ENCODE measurements at places on chromosomes 7 and 10.

DNA sequence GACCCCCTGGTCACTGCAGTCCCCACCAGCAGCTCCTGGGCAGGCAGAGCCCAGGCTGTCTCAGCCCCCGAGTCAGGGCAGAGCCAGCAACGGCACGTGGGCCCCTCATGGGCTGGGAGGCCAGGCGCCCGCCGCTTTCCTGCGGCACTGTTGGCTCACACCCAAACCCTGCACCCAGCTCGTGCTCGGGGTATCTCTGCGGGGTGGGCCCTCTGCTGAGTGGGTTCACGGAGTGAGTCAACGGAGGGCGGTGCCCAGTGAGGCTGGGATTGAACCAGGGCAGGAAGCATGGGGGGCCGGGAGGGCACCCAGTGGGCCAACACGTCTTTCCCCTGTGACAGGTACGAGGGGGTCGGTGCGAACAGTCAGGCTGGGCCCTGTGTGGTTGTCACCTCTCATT, 28.9 kb downstream of the ADAP1 start:
- DNase-seq: peak; percentile 77

DNA sequence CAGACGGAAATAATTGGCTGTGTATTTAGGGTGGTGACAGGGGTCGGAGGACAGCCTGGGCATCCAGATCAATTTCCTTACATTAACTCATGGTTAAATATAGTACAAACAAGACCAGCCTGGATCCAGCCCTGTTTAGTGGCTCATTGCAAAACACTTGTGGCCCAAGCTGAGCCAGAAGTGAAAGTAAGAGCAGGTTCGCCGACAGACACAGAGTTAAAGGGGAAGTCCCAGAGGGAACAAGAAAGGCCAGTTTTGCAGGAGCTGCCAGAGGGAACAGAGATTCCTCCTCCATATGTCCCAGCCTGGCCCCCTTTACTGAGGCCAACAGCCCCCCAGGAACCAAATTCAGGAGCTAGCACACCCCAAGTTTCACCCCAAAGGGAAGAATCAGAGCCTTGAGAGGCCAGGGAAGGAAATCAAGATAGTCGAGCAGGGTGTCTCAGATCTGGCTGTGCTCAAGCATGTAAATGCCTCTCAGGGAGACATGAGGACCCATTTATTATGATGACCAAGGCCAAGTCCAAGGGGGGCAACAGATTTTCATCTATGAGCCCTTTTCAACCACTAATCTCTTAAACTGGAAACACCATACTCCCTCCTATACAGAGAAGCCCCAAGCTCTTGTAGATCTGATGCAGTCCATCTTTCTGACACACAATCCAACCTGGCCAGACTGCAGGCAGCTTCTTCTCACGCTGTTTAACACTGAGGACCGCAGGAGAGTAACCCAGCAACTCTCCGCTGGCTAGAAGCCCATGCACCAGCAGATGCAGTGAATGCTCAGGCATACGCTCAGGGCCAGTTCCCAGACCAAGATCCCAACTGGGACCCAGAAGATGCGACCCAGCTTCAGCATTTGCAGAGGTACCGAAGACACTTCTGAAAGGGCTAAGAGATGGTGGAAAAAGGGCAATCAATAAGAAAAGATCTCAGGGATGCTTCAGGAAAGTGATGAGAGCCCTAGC, 15.9 kb upstream of the ADCK2 start:
- DNase-seq: peak; percentile 66

GRCh38 chr7:101126651-101127459, at the start of gene SERPINE1:
TSS of gene SERPINE1 (plus strand) at chr7:101127104. CDS start at chr7:101128394, 1,290 bp downstream.
- DNase-seq: peak; percentile 95

GRCh38 chr10:11307937-11308336, 290.3 kb downstream of the CELF2 start:
- DNase-seq: no peak

GRCh38 chr7:108419961-108420908, 36.0 kb downstream of the NRCAM start:
- no peak for DNase-seq

GRCh38 chr10:32056136-32057035, at the start of gene KIF5B:
TSS of gene KIF5B (minus strand) at chr10:32056425. CDS start at chr10:32055973, 452 bp downstream.
- DNase-seq: peak; percentile 93

DNA sequence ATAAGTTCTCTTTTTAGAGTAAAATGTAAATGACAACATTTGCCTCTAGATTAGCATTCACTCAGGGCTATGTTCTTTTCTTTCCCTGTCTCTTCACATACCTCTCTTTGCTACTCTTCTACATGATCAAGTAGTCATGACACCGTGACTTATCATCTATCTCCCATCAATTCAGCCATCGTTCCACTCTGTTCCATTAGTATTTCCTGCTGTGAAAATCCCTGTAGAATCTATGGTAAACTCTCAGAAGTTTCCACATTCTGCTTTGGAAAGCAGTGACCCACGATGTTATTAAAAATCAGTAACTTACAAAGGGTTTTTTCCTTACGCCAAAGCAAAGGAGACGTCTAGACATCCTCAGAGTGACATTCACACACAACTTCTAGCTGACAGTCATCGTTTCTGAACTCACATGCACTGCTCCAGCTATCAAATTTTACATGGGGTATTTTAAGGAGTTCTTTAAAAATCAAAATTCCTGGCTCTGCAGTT, 135.6 kb downstream of the SEMA3C start:
- no peak for DNase-seq

GRCh38 chr7:69932034-69932628, 333.9 kb downstream of the AUTS2 start:
- no peak for DNase-seq

- no peak for DNase-seq
Measured at GRCh38 chr10:27134371-27134770, 19.8 kb downstream of the YME1L1 start.

DNA sequence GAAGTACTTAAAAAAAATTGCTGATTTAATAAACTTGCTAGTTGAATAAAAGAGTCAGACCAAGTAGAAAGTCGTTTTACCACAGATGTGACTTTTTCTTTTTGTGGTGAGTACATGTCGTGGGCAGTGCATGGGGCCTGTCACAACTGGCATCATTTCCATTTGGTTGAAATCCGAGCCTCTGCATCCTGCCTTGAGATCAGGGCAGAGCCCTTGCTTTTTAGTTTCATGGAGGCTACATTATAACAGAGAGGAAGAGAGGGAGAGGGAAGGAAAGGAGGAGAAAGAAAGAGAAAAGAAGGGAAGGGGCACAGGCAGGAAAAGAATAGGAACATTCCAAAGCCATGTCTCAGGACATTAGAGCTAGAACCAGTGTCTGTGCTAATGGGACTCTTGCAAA, 20.4 kb upstream of the INSYN2A start:
- DNase-seq: no peak

DNA sequence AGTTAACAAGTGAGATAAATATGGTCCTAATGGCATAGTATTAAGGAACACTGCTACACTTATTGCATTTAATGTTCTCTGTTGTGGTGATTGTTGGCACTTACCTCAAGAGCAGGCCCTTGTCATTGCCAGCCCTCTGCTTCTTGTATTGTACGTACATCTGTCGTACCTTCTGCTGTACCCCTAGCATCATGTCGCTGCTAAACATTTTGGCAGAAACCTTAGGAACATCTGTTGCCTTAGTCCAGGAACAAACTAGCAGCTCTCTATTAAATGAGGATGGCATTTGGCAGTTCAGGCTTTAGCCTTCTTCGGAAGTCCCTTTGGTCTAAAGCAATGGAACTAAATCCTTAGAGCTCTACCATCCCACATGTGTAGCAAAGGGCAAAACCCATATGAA, 47.6 kb downstream of the PRKG1 start:
- no peak for DNase-seq

GRCh38 chr10:60747817-60748469, 30.3 kb upstream of the CDK1 start:
- DNase-seq: no peak

DNA sequence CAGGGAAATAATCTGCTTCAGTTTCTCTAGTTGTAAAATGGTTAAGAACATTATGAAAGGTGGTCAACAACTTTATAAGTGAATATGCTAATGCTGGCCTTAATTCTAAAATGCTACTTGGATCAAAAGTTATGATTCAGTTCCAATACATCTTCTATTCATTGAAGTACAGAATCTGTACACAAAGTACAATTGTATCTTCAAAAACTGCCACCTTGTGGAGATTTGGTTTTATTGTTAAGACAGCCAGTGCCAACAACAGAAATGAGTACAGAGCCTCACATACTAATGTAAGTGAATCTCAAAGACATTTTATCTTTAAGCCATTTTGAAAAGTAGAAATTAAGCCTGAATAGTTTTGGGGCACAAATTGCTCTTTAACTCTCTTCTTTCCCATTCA, 194.0 kb downstream of the CFTR start:
- no peak for DNase-seq

DNA sequence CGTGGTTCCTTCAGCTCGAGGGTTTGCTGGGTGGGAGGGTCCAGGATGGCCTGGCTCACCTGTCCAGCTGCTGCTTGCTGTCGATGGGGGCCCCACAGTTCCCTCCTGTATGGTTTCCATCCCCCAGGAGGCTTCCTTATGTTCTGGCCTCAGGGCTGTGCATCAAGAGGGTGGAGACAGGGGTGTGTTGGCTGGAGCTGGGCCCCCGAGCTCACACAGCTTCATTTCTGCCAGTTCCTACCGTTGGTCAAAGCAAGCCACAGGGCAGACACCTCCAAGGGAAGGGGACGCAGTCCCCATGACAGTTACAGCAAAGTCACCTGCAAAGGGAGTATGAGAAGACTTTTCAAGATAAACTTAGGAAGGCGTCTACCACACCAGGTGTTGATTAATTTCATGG, 156.9 kb downstream of the EBF3 start:
- DNase-seq: no peak

DNA sequence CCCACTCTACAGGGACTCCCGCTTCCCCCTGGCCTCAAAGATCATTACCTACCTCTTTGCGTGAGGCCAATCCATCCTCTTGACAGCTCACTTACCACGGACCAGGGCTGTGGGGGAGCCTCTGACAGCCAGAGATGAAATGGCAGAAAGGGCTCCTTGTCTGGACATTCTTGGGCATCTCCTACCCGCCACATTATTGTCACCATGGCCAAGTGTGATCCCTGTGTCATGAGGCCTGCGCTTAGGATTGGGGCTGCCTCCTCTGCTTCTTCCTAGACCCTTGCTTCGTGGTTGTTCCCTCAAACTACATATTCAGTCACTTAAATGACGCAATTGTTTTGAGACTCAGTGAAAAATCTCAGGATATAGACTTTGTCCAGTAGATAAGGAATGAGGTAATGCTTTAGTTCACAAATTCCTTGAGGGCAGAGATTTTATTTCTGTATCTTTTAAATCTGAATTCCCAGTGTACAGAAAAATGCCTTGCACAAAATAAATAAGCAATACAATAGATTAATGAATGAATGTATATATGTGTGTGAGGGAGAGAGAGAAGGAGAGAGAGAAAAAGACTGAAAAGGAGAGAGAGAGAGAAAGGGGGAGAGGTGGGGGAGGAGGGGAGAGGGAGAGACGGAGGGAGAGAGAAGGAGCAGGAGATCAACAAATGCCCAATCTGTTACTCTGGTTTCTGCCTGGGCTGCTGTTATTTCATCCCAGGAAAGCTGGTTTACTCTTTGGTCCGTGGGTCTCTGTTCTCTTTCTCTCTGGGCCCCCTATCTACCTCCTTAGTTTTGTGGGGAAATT, 159.0 kb downstream of the PLXNA4 start:
- DNase-seq: no peak

- DNase-seq: no peak
Measured at GRCh38 chr10:35949811-35950211, 307.7 kb upstream of the FZD8 start.

- no peak for DNase-seq
Measured at GRCh38 chr10:22683140-22683389, 31.3 kb downstream of the PIP4K2A start.

DNA sequence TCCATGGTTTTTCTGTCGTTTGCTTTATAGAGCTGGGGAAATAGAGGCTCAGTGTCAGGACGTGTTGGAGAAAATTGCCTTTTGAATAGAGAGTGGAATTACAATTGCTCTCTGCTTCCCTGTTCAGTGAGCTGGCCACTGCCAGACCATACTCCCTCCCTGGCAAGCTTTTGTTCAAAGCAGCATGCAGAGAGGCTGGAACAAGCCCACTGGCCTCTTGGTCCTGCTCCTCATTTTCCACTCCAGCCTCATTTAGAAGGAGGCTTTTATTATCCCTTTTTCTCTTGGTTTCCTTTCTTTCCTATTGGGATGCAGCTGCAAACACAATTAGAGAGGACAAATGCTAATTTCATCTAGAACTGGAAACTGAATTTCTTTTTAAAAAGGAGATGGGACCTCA, 302.2 kb upstream of the PODXL start:
- no peak for DNase-seq

DNA sequence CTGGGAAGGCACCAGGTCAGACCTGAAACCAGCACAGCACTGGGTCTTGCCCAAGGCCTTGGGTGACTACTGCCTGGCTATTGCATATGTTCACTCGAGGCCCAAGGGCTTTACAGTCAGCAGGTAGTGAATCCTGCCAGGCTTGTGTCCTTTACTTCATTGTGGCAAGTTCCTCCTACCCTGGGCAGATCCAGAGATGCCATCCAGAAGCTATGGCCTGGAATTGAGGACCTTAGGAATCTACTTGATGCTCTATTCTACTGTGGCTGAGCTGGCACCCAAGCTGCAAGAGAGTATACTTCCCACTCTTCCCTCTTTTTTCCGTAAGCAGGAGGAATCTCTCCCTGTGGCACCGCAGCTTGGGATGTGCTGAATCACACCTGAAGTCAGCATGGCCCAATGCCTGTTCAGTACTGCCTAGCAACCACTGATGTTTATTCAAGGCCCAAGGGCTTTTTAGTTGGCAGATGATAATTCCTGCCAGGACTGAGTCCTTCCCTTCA, 246.7 kb upstream of the CTBP2 start:
- no peak for DNase-seq

- no peak for DNase-seq
Measured at GRCh38 chr10:100621360-100622205, 85.8 kb downstream of the HIF1AN start.

DNA sequence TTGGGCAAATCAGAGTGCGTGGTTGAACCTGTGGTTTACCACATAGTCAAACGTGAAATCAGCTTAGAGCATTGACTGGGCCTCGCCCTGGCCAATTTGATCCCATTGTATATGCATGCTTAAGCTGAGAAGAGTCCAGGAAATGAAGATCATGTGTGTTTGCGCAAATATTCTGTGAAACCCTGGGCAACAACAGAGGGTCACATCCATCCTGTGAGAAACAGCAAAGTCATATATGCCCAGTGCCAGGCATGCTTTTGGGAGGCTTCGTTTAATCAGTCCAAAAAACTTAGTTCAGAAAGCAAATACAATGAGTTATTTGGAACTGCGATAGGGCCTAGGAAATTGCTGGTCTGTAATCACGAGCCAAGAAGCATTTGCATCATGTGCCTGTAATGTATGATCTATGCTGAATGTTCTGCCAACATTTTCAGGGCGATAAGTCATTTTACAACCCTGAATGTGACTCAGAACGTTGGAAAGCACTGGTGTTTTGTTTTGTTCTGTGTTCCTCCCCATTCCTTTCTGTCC, 412.1 kb upstream of the CELF2 start:
- no peak for DNase-seq

- DNase-seq: no peak
Measured at GRCh38 chr10:14572811-14573210, 201.9 kb downstream of the FAM107B start.

Data from aorta (tissue), 5 donors.